ENCODE measurements at places on chromosomes 7 and 10.

- peak; percentile 25 for DNase-seq
These were observed 246.2 kb downstream of the SLC25A13 start for GRCh38 chr7:96075510-96076349.

GRCh38 chr10:103781329-103782061 lies 73.9 kb downstream of the SH3PXD2A start:
- no peak for DNase-seq

- no peak for DNase-seq
These were observed 61.4 kb upstream of the PPP1R3C start for GRCh38 chr10:91694170-91694794.

DNA sequence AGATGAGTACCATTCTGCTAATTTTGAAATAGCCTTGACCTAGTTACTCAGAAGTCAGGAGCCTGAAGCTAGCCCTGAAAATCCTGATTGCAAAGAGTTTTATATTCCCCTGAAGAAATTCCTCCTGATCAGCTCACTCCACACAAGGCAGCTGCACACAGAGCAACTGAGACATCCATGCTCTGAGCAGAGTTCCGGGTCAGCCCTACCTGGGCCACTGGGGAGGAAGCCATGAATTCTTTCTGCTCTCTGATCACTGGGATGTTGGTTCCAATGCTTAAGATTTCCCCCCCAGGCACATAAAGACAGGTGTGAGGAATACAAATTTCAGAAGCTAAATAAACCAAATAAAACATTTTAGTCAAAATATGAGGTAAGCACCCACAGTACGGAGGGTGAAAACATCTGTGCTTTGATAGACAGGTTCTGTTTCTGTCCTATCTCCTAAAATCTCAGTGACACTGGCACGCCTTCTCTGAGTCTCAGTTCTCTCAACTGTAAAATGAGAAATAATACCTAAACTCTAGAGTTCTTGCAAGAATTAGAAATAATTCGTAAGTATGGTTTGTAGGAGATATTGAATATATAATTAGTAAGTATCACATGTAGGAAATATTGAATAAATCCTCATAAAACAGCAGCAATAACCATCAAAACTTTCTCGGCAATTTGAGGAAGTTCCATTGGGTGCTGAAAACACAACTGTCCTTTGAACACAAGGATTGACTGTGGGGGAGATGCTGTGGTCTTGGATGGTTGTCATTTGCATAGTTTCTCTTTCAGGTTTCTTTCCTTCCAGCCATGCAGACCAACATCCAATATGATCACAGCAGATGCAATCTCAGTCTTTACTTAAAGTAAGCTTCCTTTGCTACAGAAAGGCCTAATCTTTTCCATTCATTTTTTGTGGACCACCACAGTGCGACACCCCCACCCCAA lies 133.0 kb upstream of the TNS3 start:
- no peak for DNase-seq

DNA sequence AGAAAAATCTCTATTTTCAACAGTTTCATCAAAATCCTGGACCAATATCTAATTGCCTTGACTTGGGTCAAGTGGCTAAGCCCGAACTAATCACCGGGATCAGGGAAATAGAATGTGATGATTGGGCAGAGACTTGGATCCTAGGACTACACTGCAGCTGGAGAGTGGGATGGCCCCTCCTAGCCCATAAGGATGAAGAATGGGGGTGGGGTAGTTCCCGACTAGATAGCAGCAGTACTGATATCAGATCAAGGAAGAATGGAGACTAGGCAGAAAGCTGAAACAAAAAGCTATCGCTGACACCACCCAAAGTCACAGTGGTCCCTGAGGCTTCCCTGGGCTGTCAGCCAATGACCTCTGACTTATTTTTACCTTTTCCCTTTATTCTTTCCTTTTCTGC lies 160.4 kb upstream of the PHYHIPL start:
- DNase-seq: no peak

DNA sequence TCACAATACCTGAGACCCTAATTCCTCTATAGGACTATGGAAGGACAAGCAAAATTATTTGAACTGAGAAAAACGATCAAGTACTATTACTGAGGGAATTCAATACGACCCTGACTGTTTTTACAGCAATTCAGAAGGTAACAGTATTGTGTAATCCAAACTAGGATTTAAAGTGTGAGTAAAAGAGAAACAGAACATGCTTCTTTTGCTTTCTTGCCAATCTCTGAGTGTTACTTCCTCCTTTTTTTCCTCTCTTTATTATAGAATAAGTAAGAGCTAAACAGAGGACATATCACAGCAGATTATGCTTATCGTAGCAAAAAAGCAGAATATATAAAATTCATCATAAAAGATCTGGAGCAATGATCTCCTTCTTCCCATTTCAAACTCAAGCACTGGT lies 292.1 kb downstream of the THSD7A start:
- no peak for DNase-seq

DNA sequence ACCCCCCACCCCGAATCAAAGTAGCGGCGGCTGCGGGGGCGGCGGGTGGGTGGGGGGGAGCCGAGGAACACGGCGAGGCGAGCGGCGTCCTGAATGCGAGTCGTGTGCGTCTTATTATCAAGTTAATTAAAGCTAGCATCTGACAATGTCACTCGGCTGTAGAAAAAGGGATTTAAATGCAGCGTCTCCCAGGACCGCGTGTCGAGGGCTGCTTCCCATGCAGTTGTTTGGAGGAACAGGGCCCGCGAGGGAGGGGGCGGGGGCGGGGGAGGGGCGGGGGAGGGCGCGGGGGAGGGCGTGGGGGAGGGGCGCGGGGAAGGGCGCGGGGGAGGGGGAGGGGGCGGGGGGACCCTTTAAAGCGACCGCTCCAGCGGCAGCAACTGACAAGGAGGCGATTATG lies 2.7 kb upstream of the UNCX start:
- no peak for DNase-seq

- DNase-seq: no peak
These were observed 131.7 kb upstream of the EEPD1 start for GRCh38 chr7:36021367-36021766.

GRCh38 chr7:20508109-20508508 lies 107.4 kb upstream of the ABCB5 start:
- no peak for DNase-seq

GRCh38 chr7:20601121-20601520 lies 14.3 kb upstream of the ABCB5 start:
- no peak for DNase-seq

- DNase-seq: no peak
These were observed 286.0 kb upstream of the TMEM229A start for GRCh38 chr7:124318721-124319450.

- no peak for DNase-seq
These were observed 4.8 kb upstream of the AOC1 start for GRCh38 chr7:150847536-150847935.

- no peak for DNase-seq
These were observed 43.8 kb downstream of the PRLHR start for GRCh38 chr10:118551535-118552100.

- DNase-seq: no peak
These were observed 1.5 kb downstream of the SEM1 start for GRCh38 chr7:96707901-96708774.

- DNase-seq: no peak
These were observed 70.0 kb upstream of the CC2D2B start for GRCh38 chr10:95837783-95838182.

GRCh38 chr7:84191842-84192241 lies 2.7 kb downstream of the SEMA3A start:
- no peak for DNase-seq

- no peak for DNase-seq
These were observed 16.1 kb upstream of the SYPL1 start for GRCh38 chr7:106127984-106128780.

DNA sequence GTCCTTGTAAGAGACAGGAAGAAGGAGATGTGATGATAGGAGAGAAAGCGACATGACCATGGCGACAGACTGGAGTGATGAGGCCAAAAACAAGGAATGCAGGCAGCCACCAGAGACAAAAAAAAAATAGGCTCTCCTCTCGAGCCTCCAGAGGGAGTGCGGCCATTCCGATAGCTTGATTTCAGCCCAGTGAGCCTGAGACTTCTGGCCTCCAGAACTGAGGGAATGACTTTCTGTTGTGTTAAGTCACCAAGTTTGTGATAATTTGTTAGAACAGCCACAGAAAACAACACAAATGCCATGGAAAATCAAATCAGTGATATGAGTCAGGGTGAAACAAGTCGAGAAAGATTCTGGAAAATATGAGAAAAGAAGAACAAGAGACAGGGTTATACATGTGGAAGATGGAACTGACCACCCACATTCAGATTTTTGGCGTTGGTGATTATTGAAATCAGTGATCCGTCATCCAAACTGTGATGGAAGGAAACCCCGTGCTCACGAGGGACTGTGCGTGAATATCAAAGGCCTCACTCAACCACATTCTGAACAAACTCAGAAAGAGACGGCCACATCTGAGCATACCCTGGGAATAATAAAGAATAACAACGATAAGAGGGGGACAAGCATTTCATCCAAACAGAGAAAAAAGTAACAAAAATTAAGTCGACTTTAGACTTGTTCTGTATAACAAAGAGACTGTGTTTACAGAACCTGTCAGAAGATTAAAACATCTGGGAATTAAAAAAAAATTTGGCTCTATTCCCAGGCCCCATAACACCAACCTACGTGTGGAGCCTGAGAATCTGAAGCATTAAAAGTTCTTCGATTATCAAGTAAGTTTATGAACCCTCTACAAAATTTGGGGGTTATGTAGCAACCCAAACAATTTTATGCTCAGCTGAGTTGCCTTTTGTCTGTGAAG lies 72.1 kb downstream of the EEPD1 start:
- DNase-seq: no peak

- no peak for DNase-seq
These were observed 14.2 kb downstream of the GTF2IRD1 start for GRCh38 chr7:74467876-74468275.

GRCh38 chr7:83413424-83413823 lies 235.5 kb downstream of the SEMA3E start:
- DNase-seq: no peak

GRCh38 chr7:17436126-17436525 lies 137.7 kb downstream of the AHR start:
- DNase-seq: no peak

- DNase-seq: no peak
These were observed 66.9 kb upstream of the BAIAP2L1 start for GRCh38 chr7:98467570-98468312.

DNA sequence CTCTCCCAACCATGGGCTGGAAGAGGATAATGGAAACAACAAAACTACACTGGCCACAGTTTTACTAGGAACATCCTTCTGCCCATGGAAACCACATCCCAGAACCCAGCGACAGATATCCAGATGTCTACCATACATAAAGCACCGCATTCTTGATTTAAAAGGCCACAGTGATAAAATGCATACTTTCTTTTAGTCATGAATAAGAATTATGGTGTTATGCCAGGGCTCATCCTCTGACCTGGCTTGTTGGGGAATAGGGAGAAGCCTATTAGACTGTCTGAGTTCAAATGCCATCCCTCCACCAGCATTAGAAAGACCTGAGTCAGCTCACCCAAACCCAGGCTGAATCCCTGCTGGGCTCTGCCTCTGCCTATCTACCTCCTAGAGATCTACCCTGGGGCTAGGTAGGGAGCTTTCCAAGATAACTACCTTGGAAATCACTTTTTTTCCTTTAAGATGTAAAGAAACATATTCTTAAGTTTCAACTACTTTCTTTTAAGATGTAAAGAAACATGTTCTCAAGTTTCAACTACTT lies 5.2 kb downstream of the ABCA13 start:
- DNase-seq: no peak
